ENCODE measurements at places on chromosomes 16 and 17. TPM values are rescaled to one million over a fixed set of nuclear protein-coding genes. Genes with fewer than 3 reads are reported as not detected.

G6PC1 gene
- total RNA-seq, result not detected

TBC1D3I gene
- 0.35 TPM for total RNA-seq

HS3ST2 gene
- total RNA-seq, result 3.1 TPM

GRCh38 chr16:86818671-86819532 lies 240.6 kb downstream of the FOXL1 start:
- no peak overlapping the region for H3K27ac ChIP-seq
- H3K27me3 ChIP-seq, result no peaks in the 10 kb centered on the region
- no peak overlapping the region for H3K4me3 ChIP-seq
- no peak for DNase-seq
- H3K4me1 ChIP-seq, result no peaks in the 10 kb centered on the region

Measured in H9 (cell line).